Muscle of leg (tissue), 16 donors: ENCODE measurements at places on chromosomes 1 and 21. TPM values are rescaled to one million over a fixed set of nuclear protein-coding genes. Genes with fewer than 3 reads are reported as not detected.

Gene SLC44A5
- total RNA-seq: 0.27 TPM

Gene OR2T11
- not detected for total RNA-seq

Gene TNNI3K
- total RNA-seq: 2.2 TPM

Gene MMP23B
- total RNA-seq: 50.7 TPM

Gene RCSD1
- 40.8 TPM for total RNA-seq

Gene CLDN8
- not detected for total RNA-seq

Gene KRTAP21-2
- total RNA-seq: not detected

Gene CRP
- not detected for total RNA-seq

GRCh38 chr1:89381618-89382017 lies 17.8 kb downstream of the GBP6 start:
- DNase-seq: no peak

DNA sequence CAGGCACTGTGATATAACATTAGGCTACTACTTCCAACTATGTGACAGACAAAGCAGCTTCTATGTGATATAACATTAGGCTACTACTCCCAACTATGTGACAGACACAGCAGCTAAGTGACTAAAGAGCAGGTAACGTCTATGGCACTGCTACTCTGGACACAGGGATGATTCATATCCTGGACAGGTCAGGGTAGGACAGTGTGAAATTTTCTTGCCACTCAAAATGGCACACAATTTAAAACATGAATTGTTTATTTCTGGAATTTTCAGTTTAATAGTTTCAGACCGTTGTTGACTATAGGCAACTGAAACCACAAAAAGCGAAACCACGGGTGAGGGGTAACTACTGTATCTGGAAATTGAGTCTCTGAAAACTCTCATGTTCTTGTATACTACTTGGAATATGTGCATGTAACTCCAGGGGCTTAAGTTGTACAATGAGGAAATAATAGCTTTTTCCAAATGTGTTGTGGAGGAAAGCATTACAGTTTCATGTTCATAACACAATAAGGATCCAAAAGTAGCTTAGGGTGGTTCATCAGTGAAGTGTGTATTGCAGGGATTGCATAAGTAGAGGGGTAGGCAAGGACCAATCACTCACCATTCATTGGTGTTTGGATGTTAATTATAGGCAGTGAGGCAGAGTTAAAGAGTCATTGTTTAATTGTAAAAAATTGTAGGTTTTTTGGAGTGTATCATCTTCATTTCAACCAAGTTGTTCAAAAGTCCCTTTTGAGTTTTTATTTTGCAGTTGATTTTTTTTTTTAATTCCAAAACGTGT lies 5.3 kb downstream of the DTL start:
- DNase-seq: no peak

GRCh38 chr1:215119056-215119455 lies 36.5 kb downstream of the KCNK2 start:
- DNase-seq: no peak

- DNase-seq: no peak
Measured at GRCh38 chr1:240094041-240094722, 2.5 kb downstream of the FMN2 start.

DNA sequence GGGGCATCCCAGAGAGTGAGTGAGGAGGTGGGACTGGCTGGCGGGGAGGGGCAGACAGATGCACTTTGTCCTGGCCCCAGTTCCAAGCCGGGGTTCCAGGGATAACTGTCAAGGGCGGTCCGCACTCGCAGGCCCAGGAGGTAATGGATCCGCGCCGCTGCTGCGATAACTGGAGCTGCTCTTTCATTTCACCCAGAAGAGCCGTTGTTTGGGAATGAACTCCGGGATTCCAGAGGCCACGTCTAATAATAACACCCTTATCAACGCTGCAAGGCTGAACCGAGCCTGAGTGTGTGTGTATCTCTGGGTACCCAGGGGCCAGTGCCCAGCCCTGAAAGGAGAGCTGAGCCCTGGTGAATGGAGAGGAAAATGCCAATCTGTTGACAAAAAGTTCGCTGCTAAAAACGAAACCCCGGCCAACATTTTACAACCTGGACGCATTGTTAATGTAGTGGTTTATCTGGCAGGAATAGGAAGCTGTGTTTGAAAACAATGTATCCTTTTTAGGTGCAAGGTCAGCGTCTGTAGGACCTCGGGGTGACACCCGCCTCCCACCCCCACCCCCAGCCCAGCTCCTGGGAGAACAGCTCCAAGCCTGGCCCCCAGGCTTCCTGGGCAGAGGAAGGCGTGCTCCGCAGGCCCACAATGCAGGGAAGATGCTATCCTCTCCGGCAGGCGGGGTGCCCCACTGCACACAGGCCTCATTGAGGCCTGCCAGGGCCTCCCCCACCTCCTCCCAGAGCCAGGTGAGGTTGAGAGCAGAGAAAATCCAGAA lies 119.7 kb downstream of the PROX1 start:
- peak; percentile 4 for DNase-seq

DNA sequence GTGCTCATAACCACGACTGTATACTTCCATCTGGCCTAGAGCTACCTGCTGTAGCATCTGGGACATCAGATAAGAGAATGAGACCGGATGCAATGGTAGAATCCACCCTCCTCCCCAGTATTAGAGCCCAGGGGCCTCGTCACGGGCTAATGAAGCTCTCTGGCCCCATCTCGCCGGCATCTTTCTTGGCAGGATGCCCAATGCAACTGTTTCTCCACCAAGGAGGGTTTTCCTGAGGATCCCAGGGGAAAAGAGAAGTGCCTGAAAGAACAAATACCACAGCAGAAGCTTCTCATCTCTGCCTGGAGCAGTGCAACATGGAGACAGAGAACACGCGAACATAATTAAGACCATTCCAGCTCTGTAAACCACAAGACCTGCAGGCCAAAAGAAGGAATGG lies 80.0 kb downstream of the VWA5B1 start:
- DNase-seq: no peak

DNA sequence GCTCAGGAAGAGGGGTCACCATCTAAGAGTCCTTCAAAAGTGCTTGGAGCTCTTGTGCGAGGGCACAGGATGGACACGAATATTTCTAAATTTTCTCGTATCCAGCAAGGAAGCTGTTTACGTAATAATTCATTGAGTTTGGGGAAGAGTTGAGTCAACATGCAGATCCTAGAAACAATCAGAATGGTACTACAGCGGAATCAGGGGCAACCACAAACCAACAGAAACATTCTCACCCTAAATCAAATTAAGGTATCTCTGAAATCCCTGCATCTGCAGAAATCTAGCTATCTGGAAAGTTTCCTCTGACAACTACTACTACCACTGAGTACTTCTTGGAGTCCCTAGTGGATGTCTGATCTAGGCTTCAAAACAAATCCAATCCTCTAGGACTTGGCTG lies 352.4 kb downstream of the LTN1 start:
- DNase-seq: no peak

- no peak for DNase-seq
Measured at GRCh38 chr1:234264832-234265231, 108.4 kb upstream of the COA6 start.

GRCh38 chr1:93567255-93567918 lies 114.2 kb downstream of the BCAR3 start:
- no peak for DNase-seq

DNA sequence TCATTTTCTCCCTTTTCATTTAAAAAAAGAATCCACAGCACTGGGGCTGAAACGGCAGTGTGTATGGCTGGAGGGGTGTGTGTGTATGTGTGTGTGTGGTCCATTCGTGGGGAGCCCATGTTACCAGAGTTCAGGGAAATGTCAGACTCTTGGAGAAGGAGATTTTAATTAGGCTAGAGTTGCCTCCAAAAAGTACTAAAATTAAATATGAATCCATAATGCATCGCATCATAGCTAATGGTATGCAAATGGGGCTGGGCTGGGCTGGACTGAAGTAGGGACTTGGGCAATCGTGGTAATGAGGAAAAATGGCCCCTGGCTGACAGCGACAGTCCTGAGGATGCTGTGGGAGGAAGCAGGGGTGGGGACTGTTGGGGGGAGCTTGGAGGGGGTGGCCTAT lies 24.8 kb downstream of the GRIK3 start:
- DNase-seq: peak; percentile 42

DNA sequence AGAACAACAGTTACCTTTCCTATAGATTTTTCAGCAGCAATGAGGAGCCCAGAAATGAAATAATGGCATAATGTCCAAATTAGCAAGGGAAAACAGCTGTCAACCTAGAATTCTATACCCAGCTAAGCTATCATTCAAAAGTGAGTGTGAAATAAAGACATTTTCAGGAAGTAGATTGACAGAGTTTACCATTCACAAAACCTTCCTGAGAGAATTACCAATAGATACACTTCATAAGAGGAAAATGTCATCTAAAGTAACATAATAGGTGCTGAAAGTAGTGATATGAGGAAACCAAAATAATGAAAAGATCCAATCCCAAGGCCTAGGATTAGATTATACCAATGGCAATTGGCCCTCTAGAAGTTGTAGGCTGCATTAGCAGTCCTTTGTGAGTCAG lies 34.6 kb downstream of the OBSCN start:
- no peak for DNase-seq

GRCh38 chr1:198151688-198152087 lies 5.1 kb upstream of the NEK7 start:
- DNase-seq: no peak

GRCh38 chr21:46219591-46220239 lies 8.9 kb downstream of the LSS start:
- no peak for DNase-seq

DNA sequence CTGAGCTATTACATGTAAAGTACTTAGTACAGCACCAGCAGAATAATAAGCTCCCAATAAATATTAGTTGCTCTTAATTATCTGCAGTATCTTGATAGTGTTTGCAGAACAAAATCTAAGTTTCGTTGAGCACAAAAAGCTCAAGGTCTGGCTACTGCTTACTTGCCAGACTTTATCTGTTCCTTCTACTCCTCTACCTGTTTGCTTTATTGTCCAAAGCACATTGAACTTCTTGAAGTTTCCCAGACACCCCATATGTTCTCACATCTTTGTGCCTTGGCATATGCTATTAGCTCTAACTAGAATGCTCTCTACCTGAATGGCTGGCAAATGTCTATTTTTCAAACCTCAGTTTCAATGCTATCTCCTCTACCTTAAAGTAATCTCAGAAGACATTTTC lies 54.9 kb downstream of the LRRC40 start:
- no peak for DNase-seq

GRCh38 chr21:39610703-39611102 lies 2.0 kb upstream of the B3GALT5 start:
- no peak for DNase-seq

DNA sequence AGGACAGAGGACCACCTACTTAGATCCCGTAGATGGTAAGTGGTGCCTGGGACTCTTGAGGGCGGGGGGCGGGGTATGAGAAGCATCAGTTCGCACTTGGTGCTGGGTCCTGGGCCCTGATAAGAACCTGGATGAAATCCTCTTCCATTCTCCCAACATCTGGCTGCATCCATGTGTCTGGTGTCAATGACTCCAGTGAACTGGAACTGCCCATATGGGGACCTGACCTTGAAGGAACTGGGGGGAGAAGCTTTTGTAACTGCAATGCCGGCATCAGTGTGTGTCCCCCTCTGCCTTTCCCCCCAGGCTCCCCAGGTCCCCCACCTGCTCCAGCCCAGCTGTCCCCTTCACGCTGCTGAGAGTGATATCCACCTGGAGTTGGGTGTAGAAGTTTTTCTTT lies 49.7 kb upstream of the EPB41 start:
- DNase-seq: no peak

DNA sequence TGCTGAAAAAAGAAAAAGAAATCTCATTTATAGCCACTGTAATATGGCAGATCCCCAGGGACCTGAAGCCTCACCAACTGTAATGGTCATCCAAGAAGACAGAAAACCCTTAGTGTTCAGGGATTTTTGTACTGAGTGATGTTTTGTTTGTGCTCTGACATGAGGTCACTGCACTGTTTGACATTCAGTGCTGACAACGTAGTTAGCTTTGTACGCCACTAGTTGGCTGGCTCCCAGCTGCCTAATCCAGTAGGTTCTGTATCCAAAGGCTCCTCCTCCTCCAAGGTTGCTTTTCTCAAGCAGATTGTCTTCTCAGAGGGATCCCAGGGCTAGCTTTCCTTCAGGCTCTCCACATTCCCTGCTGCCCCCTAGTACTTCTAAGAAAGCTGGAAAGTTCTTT lies 9.5 kb upstream of the YRDC start:
- no peak for DNase-seq

- no peak for DNase-seq
Measured at GRCh38 chr21:43803558-43804300, 14.4 kb downstream of the RRP1 start.

DNA sequence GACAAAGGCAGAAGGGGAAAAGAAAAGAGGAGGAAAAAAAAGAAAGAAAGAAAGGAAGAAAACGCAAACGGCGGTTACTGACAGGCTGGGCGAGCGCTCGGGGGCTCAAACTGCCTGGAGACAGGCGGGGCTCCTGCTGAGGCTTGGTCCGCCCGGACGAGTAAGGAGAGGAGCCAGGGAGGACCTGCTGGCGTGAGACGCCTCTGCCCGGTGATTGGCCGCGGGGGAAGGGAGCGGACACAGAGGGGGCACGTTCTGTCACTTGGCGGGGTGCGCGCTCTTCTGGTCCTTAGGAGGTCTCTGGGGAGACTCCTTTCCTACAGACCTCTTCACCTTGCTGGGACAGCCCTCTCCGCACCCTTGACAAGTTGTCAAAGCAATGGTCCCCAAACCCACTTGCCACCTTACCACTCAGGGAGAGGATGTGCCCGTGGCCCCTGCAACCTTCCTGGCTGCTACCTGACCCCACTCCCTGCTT lies 791 bp upstream of the PIK3R3 start:
- DNase-seq: no peak

- DNase-seq: no peak
Measured at GRCh38 chr1:234869182-234870019, 259.2 kb downstream of the TOMM20 start.

GRCh38 chr1:54475357-54475881 lies 69.2 kb upstream of the SSBP3 start:
- DNase-seq: peak; percentile 57

DNA sequence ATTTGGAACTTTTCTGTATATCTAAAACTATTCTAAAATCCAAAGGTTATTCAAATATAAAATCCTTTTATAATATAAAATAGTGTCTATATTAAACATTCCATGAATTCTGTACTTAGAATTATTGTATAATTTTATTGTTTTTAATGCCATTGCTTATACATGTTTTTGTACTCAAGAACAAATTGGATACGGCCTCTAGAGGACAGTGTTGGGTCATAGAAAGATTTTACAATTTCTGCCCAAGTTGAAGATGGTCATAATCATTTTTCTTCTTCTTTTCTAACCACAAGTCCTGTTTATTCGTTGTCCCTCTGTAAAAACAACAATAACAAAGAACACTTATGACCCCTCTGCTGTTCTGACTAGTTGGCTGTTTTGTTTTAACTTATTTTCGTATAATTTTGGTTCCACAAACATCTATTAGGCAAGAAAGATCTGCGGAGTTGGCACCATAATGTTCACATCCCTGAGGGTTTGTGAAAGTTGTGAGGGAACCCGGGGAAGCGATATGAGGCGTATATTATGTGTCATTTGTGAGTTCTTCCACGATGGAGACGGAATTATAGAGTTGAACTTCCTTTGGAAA lies 75.7 kb upstream of the KIF26B start:
- peak; percentile 16 for DNase-seq

DNA sequence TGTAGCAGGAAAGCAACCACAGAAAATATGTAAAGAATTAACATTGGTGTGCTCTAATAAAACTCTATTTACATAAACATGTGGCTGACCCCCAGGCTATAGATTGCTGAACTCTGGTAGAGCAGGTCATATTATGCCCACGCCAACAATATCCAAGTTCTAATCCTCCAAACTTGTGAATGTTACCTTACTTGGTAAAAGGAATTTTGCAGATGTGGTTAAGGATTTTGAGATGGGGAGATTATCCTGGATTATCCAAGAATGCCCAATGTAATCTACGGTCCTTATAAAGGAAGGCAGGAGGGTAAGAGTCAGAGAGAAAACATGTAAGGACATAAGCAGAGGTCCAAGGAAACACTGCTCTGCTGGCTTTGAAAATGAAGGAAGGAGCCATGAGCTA lies 201.0 kb downstream of the USH2A start:
- DNase-seq: no peak
